ENCODE measurements at places on chromosomes 5 and 9.

GRCh38 chr9:98381311-98382103 is 126.1 kb upstream of the TBC1D2 start:
- DNase-seq = no peak

GRCh38 chr9:116592970-116593369 is 94.1 kb upstream of the TRIM32 start:
- no peak for DNase-seq

DNA sequence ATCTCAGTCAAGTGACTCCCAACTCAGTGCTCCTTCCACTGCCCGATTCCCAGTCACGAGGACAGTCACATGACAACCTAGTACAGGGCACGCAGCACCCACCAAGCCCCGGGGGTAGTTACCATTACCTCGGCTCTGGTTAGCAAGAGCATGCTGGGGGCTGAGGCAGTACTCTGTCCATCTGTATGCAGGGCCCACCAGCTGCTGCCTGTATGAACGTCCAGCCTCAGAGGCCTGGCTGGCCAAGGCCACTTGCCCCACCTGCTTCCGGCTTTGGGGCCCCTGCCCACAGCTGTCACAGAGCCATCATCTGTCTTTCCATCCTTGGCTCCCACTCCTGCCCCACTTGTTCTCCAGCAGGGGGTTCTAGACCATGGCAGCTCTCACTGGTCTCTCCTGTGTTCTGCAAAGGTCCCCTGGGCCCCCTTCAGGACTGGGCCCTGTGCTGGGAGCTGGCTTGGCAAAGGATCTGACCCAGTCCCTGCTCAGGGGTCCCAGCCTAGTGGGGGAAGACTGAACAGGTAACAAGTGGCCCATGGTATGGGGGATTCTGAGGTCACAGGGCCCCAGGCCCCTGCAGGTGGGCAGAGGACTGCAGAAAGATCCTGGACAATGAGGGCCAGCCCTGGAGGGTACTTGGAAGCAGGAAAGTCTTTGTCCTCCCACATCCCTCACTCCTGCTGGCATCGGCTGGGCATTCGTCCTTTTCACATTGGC is 3.3 kb downstream of the RPL35 start:
- no peak for DNase-seq

- DNase-seq = no peak
Measured at GRCh38 chr5:124512236-124512635, 234.2 kb downstream of the ZNF608 start.

DNA sequence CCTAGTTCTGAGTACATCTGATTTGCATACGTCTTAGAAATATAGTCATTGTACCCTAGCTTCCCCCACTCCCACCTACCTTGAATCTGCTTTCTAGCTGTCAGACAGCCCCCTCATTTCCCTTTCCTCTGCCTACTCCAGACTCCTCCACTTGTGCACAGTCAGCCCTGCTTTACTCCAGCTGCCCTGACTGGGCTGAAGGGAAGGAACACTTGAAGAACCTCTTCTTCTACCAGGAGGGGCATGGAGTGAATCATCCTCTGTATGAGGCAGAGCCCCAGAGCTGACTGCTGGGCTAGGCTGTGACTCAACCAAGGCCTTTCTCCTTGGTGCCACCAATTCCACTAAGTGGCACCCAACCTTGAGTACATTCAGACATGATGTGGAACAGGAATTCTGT is 18.1 kb upstream of the ZFR start:
- no peak for DNase-seq

DNA sequence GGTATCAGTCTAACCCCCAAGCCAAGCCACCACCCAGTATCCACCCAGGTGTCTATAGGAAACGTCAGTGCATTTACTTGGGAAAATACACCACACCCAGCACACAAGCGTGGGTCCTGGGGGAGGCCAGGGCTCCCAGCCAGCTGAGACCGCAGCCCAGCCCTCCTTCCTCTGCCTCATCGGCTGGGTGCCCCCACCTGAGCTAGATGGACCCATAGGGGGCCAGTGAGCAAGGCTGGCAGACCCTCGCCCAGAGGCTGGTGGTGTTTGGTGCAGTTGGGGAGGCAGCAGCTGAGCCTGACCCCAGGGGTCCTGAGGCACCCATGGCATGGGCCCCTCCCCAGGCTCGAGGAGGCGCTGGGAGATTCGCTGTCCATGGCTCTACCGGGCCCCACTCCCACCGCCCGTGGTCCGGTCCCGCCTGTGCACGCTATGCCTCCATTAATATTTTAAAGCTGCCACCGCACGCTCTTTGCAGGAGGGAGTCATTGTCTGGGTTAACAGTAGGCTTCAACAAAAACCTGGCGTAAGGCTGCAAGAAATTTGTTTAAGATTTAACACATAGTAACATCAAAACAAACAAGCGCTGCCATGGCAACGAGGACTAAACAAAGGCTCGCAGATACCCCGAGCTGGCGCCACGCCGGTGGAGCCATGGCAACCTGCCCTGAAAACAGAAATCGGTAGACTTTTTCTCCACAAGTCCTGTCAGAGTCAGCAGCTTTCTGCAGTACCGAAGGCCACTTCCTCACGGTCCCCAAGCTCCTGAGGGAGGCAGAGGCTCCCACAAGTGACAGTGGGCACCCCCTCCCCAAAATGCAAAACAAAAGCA is 20.6 kb downstream of the TPPP start:
- DNase-seq = peak; percentile 82

DNA sequence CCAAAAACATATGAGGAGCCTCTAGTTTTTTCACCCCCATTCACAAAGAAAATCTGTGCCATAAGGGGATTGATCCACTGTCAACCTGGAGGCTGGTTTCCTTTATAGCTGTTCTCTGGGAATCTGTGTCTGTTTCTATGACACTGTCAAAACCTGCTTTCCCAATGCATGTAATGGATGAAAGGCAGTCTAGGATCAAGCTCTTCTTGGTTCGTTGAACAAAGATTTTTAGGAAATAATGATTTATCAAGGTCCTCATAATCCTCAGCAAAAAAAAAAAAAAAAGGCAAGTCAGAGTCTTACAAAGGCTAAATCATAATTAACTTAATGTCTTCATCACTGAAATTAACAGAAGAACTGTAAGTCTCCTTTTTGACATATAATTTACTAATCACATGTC is 16.0 kb downstream of the EPB41L4A start:
- no peak for DNase-seq
